ENCODE measurements at places on chromosomes 16 and 17.

GRCh38 chr17:48540213-48540612 lies 4.7 kb downstream of the HOXB2 start:
- no peak for DNase-seq

- no peak for DNase-seq
These were observed 19.8 kb upstream of the TANGO6 start for GRCh38 chr16:68823401-68824135.

DNA sequence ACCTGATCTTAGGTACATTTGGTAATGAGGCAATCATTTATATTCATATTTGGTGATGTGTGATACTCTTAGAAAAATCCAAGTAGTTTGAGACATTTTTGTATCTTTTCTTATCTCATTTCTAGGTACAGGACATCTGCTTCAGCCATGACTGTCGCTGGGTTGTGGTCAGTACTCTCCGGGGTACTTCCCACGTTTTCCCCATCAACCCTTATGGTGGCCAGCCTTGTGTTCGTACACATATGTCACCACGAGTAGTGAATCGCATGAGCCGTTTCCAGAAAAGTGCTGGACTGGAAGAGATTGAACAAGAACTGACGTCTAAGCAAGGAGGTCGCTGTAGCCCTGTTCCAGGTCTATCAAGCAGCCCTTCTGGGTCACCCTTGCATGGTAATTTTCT lies 312.2 kb downstream of the BCAS3 start:
- DNase-seq, result no peak

GRCh38 chr16:67156143-67156844 lies 3.4 kb downstream of the TRADD start:
- DNase-seq, result no peak

DNA sequence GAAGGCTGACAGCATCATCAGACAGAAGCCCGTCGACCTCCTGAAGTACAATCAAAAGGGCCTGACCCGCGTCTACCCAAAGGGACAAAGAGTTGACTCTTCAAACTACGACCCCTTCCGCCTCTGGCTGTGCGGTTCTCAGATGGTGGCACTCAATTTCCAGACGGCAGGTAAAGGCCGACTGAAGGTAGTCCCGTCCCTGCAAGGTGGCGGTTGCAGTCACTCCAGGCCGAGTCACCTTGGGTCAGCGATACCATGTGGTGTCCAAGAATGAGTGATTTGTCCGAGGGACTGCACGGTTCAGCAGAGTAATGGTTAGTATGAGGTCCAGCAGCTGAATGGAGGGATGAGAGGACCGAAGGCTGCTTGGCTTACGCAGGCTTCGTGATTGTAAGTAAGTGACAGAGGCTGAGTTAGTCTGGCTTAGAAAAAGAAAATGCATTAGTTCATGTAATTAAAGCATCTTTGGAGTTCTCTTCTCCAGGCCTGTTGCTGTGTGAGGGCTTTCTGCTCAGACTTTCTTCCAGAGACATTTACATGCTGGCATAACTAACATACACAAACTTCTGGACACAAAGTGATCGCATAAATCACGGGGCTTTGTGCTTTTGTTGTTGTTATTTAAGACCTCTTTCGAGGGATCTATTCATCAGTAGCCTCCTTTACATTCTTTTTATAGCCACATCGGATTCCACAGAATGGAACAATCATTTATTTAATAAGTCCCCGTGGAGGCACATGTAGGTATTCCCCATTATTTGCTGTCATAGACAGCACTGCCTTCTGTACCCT lies 74.9 kb downstream of the SDR42E1 start:
- DNase-seq, result no peak

DNA sequence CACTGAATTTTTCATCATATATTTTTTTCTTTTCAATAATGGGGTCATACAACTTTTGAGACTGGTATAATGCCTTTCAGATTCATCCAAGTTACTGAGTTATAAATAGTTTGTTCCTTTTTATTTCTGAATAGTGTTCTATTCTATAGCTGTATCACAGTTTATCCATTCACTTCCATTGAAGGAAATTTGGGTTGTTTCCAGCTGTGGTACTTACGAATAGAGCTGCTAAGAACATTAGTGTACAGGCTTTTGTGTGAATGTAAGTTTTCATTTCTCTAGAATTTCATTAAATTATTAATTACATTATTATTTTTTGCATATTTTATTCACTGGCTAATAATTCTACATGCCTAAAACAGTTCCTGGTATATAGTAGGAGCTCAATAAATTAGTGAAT lies 52.9 kb downstream of the SNTB2 start:
- no peak for DNase-seq
